ENCODE measurements at places on chromosomes 2 and 18. TPM values are rescaled to one million over a fixed set of nuclear protein-coding genes. Genes with fewer than 3 reads are reported as not detected.

DNA sequence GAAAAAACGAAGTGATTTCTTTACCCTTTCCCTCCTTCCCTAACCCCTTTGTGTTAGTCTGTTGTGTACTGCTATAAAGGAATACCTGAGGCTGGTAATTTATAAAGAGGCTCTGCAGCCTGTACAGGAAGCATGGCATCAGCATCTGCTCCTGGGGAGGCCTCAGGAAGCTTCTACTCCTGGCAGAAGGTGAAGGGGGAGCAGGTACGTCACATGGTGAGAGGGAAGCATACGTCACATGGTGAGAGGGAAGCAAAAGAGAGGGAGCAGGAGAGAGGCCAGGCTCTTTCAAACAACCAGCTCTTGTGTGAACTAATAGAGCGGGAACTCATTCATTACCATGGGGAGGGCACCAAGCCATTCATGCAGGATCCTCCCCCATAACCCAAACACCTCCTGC is 126.2 kb downstream of the CAPN13 start:
- DNase-seq = no peak
- H3K4me1 ChIP-seq = no peaks in the 10 kb centered on the region
- no peaks in the 10 kb centered on the region for H3K36me3 ChIP-seq
- no peak overlapping the region for H3K4me3 ChIP-seq

MPP4 gene
- not detected for total RNA-seq

GRCh38 chr2:214410918-214411554 is at the start of gene VWC2L:
TSS of gene VWC2L (plus strand) at chr2:214411054. CDS start at chr2:214414194, 3,140 bp downstream.
- H3K4me1 ChIP-seq = no peaks in the 10 kb centered on the region
- no peaks in the 10 kb centered on the region for H3K36me3 ChIP-seq
- H3K27ac ChIP-seq = no peak within 1 kb of the TSS
- H3K4me3 ChIP-seq = no peak within 1 kb of the TSS
- no peaks in the 10 kb centered on the region for H3K27me3 ChIP-seq

GRCh38 chr2:122366969-122367645 is 611.7 kb downstream of the TSN start:
- H3K36me3 ChIP-seq = no peaks in the 10 kb centered on the region
- no peaks in the 10 kb centered on the region for H3K4me1 ChIP-seq
- H3K27ac ChIP-seq = no peak overlapping the region
- H3K27me3 ChIP-seq = no peaks in the 10 kb centered on the region
- H3K4me3 ChIP-seq = no peak overlapping the region

GRCh38 chr2:21423854-21424253 is 300.1 kb downstream of the TDRD15 start:
- H3K27me3 ChIP-seq = no peaks in the 10 kb centered on the region
- no peak overlapping the region for H3K4me3 ChIP-seq
- H3K27ac ChIP-seq = peak overlapping the region; percentile 16
- no peak for DNase-seq
- H3K36me3 ChIP-seq = no peaks in the 10 kb centered on the region

DNA sequence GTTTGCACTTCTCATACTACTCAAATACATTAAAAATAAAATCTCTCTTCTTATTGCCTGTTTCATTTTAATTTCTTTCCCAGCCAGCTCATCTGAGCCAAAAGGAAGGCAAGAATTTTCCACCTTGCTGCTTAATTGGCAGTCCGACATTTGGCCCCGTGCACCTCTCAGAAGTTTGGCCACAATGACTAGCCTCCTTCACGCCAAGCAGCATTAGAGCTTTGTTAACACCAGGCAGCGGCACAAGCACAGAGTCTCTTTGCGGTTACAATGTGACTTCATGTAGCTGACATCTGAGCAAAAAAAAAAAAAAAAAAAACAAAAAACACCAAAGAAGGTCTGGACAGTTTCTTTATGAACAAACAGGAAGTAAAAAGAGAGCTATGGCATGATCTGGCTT is 248.9 kb downstream of the OSR1 start:
- no peaks in the 10 kb centered on the region for H3K36me3 ChIP-seq
- no peak for DNase-seq
- no peaks in the 10 kb centered on the region for H3K4me1 ChIP-seq
- H3K4me3 ChIP-seq = no peak overlapping the region

DNA sequence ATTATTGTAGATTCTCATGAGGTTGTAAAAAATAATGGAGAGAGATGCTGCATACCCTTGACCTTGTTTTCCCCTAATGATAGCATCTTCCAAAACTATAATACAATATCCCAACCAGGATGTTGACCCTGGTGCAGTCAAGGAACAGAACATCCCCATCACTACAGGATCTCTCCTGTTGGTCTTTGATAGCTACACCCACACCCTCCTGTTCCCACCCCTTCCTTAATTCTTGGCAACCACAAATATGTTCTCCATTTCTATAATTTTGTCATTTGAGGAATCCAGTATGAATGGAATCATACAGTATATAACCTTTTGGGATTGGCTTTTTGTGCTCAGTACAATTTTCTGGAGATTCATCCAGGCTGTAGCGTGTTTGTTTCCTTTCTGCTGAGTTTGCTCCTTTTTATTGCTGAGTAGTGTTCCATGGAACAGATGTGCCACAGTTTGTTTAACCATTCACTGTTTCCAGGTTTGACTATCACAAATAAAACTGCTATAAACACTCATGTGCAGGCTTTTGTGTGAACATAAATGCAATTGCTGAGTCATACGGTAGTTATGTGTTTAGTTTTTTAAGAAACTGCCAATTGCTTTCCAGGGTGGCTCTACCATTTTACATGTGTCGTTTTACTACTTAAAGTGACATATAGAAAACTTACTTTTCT is 22.2 kb downstream of the MCFD2 start:
- no peak overlapping the region for H3K4me3 ChIP-seq
- H3K4me1 ChIP-seq = no peaks in the 10 kb centered on the region
- no peaks in the 10 kb centered on the region for H3K36me3 ChIP-seq
- H3K27ac ChIP-seq = no peak overlapping the region

- peaks cover 3% of the 10 kb centered on the region for H3K4me1 ChIP-seq
- no peaks in the 10 kb centered on the region for H3K36me3 ChIP-seq
- H3K4me3 ChIP-seq = no peak overlapping the region
- H3K27ac ChIP-seq = no peak overlapping the region
- H3K27me3 ChIP-seq = no peaks in the 10 kb centered on the region
Observed at GRCh38 chr2:62687636-62688035, 17.9 kb upstream of the EHBP1 start.

- H3K27me3 ChIP-seq = no peaks in the 10 kb centered on the region
- no peaks in the 10 kb centered on the region for H3K36me3 ChIP-seq
- H3K4me3 ChIP-seq = no peak overlapping the region
Observed at GRCh38 chr18:76457475-76457874, 37.6 kb downstream of the ZNF516 start.

DNA sequence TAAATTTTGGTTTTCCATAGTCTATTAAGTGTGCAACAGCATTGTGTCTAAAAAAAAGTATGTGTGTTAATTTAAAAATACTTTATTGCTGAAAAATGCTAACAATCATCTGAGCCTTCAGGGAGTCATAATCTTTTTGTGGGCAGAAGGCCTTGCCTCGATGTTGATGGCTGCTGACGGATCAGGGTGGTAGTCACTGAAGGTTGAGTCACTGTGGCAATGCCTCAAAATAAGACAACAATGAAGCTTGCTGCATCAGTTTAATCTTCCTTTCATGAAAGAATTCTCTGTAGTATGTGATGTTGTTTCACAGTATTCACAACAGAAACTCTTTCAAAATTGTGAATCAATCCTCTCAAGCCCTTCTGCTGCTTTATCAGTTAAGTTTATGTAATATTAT is 31.3 kb downstream of the HDHD2 start:
- H3K27me3 ChIP-seq = no peaks in the 10 kb centered on the region
- DNase-seq = no peak
- H3K4me3 ChIP-seq = no peak overlapping the region
- no peak overlapping the region for H3K27ac ChIP-seq

DNA sequence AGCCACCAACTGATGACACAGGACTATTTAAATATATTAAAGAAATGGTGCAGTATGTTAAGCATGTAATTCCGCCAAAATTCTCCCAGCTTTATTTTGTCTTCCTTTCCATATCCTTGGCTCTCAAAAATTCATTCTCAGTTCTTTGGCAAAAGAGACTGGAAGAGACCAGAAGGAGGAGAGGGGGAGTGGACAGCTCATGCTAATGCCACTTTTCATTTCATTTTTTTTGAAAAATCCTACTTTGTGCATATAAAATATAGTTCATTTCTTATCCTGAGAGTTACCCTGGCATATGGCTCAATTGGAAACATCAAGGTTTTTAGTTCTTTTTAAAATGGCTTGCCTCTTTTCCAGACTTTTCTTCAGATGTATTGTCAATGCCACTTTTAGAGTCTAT is 128.5 kb upstream of the VRK2 start:
- no peak overlapping the region for H3K27ac ChIP-seq
- no peak for DNase-seq
- no peaks in the 10 kb centered on the region for H3K27me3 ChIP-seq
- no peaks in the 10 kb centered on the region for H3K36me3 ChIP-seq
- no peak overlapping the region for H3K4me3 ChIP-seq

GRCh38 chr2:95298486-95299111 is 1.5 kb downstream of the KCNIP3 start:
- no peak overlapping the region for H3K4me3 ChIP-seq
- DNase-seq = no peak
- H3K27me3 ChIP-seq = no peaks in the 10 kb centered on the region
- no peaks in the 10 kb centered on the region for H3K36me3 ChIP-seq

SLC35F6 gene
- 37.5 TPM for total RNA-seq

AGXT gene
- total RNA-seq = not detected

DNA sequence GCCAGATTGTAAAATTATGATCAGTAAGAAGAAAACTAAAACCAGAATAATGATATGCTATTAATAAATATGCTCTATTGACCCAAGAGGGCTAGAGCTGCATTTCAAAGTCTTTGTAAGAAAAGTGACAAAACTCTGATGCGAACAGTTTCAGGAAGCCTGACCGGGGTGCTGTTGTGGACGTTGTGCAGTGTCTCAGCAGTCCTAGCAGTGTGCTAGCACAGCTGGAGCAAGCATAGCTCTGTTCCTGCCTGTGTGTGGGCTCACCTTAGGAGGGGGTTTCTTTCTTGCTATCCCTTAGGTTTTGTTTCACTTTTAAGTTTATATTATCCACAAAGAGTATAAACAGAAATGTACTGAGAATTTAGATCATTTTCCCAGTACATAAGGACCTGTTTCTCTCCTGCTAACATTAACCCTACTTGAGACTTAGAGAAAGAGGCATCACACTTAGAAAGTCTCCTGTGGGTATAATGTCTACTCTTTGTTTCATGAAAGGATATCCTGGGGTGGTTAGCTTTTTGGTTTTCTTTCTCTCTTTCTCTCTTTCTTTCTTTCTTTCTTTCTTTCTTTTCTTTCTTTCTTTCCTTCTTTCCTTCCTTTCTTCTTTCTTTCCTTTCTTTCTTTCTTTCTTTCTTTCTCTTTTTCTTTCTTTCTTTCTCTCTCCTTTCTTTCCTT is 124.5 kb downstream of the TMEM182 start:
- no peak overlapping the region for H3K4me3 ChIP-seq
- no peaks in the 10 kb centered on the region for H3K4me1 ChIP-seq
- no peaks in the 10 kb centered on the region for H3K27me3 ChIP-seq
- no peak for DNase-seq
- H3K27ac ChIP-seq = no peak overlapping the region
- H3K36me3 ChIP-seq = no peaks in the 10 kb centered on the region

ERMN gene
- 0.70 TPM for total RNA-seq

DNA sequence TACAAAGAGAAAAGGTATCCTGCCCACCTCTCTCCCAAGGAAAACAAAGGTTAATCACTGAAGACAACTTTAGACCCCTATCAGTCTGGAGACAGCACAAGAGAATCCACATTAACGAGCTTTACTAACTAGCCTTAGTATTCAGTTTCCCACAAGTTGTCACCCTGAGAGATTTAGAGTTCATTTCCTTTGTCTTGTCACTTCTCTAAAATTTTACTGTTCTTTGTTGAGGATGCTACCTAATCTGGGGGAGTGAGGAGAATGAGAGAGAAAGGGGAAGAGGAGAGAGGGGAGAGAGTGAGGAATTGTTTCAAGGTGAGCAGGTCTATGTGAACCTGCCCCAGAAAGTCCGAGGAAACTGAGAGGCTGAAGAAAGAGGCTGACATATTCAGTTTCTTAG is 28.4 kb downstream of the C2orf76 start:
- no peaks in the 10 kb centered on the region for H3K27me3 ChIP-seq
- H3K4me3 ChIP-seq = no peak overlapping the region
- H3K4me1 ChIP-seq = no peaks in the 10 kb centered on the region
- H3K27ac ChIP-seq = no peak overlapping the region
- H3K36me3 ChIP-seq = no peaks in the 10 kb centered on the region
- DNase-seq = no peak

DNA sequence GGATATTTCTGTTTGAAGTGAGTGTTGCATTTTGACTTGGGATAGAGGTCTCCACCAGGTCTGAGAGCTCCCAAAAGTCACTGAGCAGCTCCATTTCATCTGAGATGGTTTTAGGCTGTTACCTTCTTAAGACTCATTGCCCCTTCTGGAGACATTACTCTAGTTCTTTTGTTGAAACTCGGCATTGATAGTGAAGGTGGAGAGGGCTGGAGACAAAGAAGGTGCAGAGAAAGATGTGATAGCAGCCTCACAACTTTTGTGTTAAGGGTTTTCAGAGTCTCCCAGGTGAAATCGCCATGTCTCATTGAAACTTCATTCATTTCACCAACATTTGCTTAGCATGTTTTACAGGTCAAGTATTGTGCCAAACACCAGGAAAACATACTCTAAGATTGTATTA is 219.6 kb downstream of the INSIG2 start:
- H3K27ac ChIP-seq = no peak overlapping the region
- DNase-seq = no peak
- no peak overlapping the region for H3K4me3 ChIP-seq
- no peaks in the 10 kb centered on the region for H3K4me1 ChIP-seq
- no peaks in the 10 kb centered on the region for H3K27me3 ChIP-seq
- no peaks in the 10 kb centered on the region for H3K36me3 ChIP-seq

DNA sequence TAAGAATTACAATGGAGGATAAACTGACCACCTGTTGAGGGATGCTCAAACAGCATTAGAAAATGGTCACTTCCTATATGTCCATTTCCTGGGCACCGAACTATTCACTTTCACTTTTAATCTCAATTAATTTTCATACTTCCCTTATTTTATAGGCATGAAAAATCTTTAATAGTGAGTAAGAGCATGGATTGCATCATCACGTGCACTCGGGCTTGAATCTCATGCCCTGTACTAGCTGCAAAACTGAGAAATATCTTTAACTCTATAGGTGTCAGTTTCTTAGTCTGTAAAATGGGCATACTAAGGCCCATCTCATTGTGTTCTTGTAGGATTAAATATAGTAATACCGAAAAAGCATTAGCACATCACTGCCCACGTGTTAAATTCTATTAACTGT is 183.9 kb upstream of the FIGN start:
- no peak overlapping the region for H3K4me3 ChIP-seq
- DNase-seq = no peak
- no peak overlapping the region for H3K27ac ChIP-seq
- H3K27me3 ChIP-seq = no peaks in the 10 kb centered on the region
- no peaks in the 10 kb centered on the region for H3K36me3 ChIP-seq

Measured in Peyer's patch (tissue), 4 donors.